ENCODE measurements at places on chromosomes 12 and 14. TPM values are rescaled to one million over a fixed set of nuclear protein-coding genes. Genes with fewer than 3 reads are reported as not detected.

DNA sequence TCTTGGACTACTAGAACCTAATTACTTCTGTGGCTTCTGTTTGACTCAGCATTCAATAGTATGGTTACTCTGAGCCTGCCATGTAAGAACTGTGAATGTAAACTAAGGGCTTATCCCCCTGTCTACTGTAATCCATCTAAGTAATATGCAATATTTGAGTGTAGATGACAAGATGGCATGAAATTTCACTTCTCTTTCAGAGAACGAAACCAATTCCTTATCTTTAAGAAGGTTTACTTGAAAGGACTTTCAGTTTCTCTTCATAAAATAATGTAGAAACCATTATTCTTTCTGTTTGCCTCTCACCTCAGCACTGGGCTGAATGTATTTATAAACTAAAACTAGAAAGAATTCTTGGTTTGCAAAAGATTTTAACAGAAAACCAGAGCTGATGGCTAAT is 60.4 kb upstream of the ARID2 start:
- DNase-seq = no peak

CDKN1B gene
- total RNA-seq = 27.5 TPM

STYK1 gene
- 0.19 TPM for total RNA-seq

GLS2 gene
- 0.24 TPM for total RNA-seq

DNA sequence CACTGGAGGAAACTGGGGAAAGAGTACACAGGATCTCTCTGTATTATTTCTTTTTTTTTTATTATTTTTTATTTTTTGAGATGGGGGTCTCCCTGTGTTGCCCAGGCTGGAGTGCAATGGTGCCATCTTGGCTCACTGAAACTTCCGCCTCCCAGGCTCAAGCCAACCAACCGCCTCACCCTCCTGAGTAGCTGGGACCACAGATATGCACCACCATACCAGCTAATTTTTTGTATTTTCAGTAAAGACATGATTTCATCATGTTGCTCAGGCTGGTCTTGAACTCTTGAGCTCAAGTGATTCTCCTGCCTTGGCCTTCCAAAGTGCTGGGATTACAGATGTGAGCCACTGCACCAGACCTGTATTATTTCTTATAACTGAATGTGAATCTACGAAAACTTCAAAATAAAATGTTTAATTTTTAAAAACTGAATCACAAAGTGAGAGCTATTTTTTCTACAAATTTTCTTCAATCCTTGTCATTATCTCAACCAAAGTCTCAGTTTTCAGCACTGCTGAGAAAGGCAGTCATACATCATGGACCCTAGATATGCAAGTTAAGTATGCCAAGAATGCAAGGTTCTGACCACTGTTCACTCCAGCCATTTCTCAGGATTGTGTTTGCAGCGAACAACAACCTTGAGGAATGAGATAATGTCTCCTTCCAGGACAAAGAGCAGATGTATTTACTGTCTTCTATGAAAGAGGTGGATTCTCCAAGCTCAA is 2.4 kb downstream of the EAPP start:
- no peak for DNase-seq

- DNase-seq = peak; percentile 67
Measured at GRCh38 chr14:101600336-101600890, 39.1 kb downstream of the DIO3 start.

- DNase-seq = no peak
Measured at GRCh38 chr12:69066492-69067373, 133.8 kb upstream of the CPM start.

GRCh38 chr12:43675048-43675904 is 83.3 kb downstream of the PUS7L start:
- DNase-seq = no peak

ST8SIA1 gene
- 2.8 TPM for total RNA-seq

DNA sequence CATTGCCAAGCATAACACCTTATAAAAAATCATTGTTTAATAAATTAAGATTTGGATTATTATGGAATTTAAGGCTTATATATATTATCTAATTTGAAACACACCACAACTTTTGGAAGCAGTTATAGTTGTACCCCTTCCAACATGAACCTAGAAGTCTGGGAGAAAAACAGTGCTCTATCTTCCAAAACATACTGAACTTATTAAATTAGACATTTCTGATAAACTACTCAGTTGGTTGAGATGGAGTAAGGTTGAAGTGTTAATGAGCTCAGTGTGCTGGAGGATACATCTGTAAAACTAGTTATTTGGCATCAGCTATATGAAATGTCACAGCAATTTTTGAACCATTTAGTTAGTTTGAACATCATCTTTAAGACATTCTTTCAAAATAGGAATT is 227.4 kb downstream of the ALX1 start:
- no peak for DNase-seq

DNA sequence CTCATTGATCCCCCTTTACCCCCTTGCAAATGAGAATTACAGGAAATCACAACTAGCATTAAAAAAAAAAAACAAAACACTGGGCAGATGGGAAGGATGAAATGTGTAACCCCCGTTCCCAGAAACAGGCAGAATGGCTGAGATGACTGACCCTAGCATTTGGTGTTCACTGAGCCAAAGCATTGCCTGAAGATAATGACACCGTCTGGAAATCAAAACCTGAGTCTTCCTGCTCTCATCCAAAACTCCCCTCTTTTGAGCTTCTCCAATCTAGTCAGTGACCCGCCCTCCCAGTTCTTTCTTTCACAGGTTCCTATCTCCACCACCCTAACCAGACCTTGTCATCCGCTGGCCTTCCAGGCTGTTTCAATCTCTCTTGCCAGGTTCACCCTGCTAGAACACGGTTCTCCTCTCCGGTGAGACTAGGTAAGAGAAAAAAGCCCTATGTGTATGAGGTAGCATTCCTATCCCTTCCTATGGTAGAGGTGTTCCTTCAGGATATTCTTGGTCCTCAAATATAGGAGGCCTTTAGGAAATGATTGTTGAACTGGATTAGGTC is 21.3 kb downstream of the SUSD6 start:
- DNase-seq = no peak

DNA sequence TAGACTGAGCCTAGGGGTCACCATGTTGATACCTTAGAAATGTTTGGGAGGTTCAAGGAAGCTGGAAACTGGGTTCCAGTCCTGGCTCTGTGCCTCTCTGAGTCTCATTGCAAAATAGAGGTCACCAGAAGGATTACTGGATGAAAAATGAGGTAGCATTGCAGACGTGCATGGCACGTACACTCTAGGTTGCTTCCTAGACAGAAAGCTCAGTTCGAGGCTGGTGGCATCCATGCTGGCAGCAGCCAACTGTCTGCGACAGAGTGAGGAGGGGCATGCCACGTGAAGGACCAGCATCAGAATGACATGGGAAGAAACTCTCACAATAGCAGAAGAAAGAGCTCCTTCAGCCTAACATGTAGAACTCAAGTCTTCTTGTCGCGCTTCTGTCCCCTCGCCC is 4.6 kb upstream of the CYP46A1 start:
- DNase-seq = peak; percentile 42

DNA sequence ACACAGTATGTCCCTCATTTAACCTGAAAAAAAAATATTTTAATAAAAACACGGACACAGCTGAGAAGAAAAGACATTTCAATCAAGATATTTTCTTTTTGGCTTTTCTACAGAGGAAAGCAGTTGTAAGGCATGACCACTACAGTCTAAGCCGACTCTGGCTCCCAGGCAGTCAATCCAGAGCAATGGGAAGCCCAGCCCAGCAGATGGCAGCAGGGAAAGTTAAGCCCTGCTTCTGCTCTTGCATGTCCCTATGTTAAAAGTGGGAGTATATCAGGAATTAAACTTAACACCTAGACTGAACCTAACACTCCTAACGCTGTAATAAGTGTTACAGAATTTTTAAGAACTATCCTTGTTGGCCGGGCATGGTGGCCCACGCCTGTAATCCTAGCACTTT is 19.5 kb upstream of the HAL start:
- DNase-seq = no peak

MYO1H gene
- total RNA-seq = not detected

DNA sequence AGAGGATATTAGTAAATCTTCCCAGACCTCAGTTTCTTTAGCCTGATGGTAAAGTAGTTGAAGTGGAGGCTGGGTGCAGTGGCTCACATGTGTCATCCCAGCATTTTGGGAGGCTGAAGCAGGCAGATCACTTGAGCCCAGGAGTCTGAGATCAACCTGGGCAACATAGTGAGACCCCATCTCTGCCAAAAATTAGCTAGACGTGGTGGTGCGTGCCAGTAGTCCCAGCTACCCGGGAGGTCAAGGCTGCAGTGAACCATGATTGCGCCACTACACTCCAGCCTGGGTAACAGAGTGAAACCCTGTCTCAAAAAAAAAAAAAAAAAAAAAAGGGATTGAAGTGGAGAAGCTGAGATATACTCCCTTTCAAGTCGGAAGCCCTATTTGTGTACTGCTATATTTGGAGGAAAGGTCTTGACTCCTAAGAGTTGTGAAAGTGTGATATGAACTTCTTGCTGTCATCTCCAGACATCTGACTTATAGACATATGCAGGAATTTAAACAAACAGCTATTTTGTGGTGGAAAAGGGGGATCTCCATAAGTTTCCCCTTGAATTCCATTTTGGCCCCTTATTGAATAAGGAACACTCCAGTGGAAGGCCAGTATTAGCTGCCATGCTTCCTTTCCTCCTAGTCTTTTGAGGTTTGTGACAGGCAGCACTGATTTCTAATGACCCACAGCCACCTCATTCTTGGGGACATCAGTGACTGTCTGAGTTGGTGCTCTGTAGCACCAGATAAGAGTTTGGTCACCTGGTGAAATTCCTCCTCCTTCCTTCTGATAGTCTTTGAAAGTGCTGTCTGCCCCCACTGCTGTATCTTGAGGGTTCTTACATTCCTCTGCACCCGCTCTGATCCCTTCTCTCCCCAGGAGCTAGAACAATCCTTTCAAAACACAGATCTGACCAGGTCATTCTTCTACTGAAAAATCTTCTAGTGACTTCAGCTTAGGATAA is 7.4 kb downstream of the ELK3 start:
- DNase-seq = no peak

DNA sequence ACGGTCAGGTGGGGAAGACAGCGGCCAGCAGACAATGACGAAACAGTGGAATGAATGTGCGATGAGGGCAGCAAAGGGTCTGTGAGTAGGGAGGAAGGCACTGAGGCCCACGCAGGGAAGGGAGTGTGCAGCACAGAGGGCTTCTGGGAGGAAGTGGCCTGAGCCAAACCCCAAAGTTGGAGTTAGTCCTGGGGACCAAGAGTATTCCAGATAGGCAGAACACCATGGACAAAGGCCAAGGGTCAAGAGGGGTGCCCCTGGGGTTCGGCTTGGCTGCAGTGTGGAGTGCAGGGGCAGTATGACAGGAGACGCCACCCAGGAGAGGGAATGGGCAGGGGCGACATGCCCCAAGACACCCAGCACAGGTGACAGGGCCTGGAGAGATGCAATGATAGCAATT is 58.8 kb downstream of the CHGA start:
- peak; percentile 64 for DNase-seq

RPS6KA5 gene
- 4.0 TPM for total RNA-seq

- no peak for DNase-seq
Measured at GRCh38 chr12:2455410-2455809, 339.4 kb upstream of the FKBP4 start.

DNA sequence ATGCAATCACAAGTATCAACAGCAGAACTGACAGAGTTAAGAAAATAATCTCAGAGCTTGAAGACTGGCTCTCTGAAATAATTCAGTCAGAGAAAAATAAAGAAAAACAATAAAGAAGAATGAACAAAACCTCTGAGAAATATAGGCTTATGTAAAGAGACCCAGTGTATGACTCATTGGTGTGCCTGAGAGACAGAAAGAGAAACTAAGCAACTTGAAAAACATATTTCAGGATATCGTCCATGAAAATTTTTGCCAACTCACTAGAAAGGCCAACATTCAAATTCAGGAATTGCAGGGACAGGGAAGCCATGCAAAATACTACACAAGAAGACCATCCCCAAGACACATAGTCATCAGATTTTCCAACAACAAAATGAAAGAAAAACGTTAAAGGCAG is 56.2 kb downstream of the APOBEC1 start:
- DNase-seq = no peak

DNA sequence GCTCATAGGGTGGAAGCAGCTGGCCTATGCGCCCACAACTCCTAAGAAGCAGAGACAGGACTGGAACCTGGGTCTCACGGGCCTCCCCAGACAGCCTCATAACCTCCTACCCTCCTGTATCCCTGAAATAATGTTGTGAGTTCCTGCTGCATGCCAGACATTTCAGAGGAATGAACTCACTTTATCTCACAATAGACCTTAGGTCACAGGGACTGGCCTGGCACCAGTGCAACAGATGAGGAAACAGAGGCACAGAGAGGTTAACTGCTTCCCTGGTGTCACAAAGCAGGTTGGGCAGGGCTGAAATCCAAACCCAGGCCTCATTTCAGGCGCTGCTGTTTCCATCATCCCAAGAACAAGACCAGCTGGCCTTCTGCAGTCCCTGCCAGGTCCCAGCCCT is 5.3 kb downstream of the PHETA1 start:
- no peak for DNase-seq

DAO gene
- 0.28 TPM for total RNA-seq

BATF gene
- 2.0 TPM for total RNA-seq

ACOT6 gene
- total RNA-seq = not detected

- DNase-seq = no peak
Measured at GRCh38 chr14:104563191-104563741, 16.3 kb upstream of the C14orf180 start.

IPO8 gene
- total RNA-seq = 61.6 TPM

TCL1B gene
- total RNA-seq = not detected

DNA sequence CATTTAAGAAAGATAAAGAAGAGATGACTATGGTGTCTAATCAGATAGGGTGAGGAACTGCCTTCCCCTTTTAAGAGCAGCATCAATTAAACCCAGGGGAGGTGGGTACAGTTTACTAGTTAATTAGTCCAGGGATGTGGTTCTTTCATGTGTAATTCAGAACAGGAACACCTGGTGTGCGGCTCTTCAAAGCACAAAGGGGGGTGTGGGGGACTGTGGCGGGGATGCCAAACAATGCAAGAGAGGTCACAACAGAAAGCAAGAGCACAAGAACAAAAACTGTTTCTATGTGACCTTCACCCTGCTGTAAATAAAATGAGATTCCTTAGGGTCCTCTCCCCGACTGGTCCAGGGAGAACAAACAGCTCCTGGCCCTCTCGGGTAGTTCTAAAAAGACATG is 183.9 kb upstream of the SOX5 start:
- no peak for DNase-seq

GRCh38 chr12:24411948-24412347 is 462.5 kb upstream of the SOX5 start:
- DNase-seq = no peak

SEC23A gene
- 207 TPM for total RNA-seq

ZDHHC22 gene
- not detected for total RNA-seq

- DNase-seq = no peak
Measured at GRCh38 chr14:32102968-32103367, 25.9 kb downstream of the ARHGAP5 start.

LRTM2 gene
- not detected for total RNA-seq

DNA sequence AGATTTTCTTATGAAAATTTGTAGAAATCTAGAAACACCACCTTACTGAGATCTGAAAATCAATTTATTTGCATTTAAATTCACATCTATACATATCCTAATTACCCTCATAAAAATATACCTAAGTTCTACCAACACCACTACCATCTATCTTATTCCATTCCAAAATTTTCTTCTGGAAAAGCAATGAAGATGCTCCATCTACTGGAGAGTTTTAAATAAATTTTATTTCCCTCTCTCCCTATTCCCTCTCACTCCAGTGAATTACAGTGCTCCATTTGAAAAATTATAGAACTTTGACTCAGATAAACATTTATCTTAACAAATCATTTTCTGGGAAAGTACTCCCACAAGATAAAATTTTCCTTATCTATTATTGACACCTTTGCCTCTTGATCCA is 2.3 kb upstream of the C14orf39 start:
- no peak for DNase-seq

- DNase-seq = no peak
Measured at GRCh38 chr12:103808239-103808880, 32.7 kb downstream of the NT5DC3 start.
